ENCODE measurements at places on chromosomes 2 and 18.

DNA sequence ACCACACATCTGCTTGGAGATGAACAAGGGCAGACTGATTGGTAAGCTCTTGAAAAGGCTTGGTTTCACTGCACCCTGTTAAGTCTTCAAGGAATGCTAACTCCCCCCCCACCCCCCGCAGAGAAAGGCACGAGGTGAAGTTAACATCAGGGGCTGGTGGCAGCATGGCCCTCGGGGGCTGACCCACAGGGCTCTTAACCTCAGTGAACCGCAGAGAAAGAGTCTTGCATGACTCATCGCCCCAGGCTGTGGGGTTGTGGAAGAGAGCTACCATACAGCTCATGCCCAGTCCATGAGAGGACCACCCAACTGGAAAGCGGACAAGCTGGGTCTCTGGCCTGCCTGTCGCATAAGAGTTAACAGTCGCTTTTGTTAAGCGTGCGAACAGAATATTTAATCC lies 10.6 kb upstream of the CEP68 start:
- no peak for DNase-seq

DNA sequence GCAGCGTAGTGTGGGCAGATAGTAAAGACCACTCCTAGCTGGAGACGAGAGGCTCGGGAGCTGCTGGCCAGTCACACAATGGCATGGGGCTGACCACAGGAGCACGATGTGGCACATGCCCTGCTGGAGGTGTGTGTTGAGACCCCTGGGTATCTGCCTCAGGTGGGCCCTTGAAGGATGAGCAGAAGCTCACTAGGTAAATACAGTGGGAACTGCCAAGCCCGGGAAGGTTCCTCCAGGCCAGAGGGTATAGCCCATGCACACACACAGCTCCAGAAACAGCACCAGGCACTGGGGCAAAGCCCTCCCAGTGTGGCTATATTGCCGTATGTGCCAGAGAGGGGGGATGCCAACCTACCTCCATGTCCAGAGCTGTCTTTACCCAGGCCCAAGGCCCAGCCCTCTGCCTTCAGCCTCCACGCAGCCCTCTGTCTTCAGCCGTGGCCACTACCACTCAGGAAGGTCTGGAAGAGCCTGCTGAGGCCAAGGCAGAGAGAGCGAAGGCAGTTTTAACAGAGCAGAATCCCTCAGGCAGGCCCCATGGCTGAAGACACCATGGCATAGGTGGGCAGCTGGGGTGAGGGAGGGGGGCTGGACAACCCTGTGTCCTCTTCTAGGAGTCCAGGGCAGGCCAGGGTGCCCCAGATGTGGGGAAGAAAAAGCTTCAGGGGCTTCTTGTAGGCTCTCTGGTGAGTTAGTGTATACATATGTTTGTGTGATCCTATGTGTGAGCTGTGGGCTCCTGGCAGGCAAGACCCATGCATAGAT lies 7.0 kb upstream of the ARID5A start:
- DNase-seq = no peak

DNA sequence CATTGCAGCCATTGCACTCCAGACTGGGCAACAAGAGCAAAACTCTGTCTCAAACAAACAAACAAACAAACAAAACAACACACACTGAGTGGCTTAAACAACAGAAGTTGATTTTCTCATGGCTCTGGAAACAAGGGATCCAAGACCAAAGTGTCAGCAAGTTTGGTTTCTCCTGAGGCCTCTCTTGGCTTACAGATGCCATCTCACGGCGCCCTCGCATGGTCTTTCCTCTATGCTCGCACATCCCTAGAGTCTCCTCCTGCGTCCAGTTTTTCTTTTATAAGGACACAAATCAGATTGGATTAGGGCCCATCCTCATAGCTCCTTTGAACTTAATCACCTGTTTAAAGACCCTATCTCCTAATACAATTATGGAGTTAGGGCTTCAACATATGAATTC lies 133.4 kb upstream of the LRRTM1 start:
- no peak for DNase-seq

DNA sequence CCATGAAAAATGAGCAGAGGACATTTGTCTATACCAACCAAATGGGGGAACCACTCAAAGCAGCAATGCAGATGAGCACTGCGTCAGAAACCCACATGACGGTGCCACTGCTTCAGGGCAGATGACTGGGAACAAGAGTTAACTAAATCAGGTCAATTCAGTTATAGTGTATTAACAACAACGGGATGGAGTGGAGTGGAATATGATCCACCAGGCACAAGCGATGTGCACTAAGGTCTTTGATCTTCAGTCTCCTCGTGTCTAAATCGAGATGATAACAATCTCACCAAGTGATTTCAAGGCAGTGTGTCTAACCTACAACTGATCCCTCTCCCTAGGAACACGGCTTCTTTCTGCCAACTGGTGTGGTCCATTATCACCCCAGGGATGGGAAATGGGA lies 269.0 kb downstream of the RAD51AP2 start:
- DNase-seq = no peak

- DNase-seq = no peak
These were observed 180.7 kb upstream of the EPHA4 start for GRCh38 chr2:221752781-221753180.

GRCh38 chr18:27546991-27547390 lies 361.9 kb upstream of the CHST9 start:
- no peak for DNase-seq

DNA sequence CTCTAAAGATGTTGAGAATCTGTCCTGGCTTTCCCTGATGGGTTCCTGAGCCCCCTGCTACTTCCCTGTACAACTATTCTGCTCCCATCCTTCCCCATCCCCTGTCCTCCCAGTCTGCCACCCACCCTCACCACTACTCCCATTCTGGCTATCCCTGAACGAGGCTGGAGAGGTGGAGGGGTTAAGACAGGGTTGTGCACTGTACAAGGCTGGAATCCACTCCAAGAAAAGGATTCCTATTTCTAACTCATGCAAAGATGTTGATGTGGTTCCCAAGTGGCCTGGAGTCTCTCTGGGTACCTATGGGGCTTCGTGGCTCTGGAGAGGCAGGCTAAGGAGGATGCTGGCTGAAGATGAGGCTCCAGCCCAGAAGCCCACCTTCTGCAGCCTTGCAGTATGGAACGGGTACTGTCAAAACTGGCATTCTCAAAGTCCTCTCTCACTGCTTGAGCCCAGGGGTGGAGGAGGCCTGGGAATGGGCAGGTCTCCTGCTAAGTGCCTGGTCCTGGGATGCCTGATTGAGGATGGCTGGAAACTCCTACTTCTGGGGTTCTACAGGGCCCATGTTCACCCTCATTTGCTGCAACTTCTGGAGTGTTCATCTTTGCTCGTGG lies 1.3 kb upstream of the FEV start:
- no peak for DNase-seq

DNA sequence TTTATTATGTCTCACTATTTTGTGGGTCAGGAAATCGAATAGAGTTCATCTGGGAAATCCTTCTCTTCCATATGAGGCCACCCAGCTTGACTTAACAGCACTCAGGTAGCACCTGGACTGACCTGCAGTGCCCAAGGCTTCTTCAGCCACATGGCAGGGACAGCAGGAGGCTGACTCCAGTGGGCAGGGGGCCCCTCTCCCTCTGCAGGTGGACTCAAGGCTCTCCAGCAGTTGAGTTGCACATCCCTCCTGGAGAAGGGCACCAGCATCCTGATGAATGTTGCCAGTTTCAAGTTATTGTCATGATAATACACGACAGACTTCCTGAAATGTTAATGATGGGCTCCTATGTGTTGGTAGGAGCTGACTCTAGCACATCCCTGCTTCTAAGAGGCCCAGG lies 338.1 kb upstream of the RAB6C start:
- no peak for DNase-seq

- no peak for DNase-seq
These were observed 113.6 kb downstream of the ADCYAP1 start for GRCh38 chr18:1018181-1018681.

DNA sequence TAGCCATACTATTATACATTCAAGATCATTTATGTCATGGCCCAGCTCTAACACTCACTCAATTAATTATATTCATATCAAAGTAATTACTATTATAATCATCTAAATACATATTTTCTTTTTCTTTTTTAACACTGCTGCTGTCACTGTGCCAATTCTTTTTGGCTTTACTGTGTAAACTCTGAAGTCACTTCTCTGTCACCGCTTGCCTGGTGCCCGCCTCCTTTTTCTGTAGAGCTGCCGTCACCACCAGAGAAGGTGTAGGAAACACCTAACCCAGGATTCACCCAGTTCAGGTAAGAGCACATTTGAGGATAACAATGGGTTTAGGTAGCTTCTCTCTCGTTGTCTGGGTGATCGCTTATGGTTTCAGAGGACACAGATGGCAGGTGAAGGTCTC lies 93.3 kb downstream of the AOX1 start:
- DNase-seq = no peak

GRCh38 chr2:216838151-216838550 lies 21.7 kb downstream of the TNP1 start:
- DNase-seq = no peak

DNA sequence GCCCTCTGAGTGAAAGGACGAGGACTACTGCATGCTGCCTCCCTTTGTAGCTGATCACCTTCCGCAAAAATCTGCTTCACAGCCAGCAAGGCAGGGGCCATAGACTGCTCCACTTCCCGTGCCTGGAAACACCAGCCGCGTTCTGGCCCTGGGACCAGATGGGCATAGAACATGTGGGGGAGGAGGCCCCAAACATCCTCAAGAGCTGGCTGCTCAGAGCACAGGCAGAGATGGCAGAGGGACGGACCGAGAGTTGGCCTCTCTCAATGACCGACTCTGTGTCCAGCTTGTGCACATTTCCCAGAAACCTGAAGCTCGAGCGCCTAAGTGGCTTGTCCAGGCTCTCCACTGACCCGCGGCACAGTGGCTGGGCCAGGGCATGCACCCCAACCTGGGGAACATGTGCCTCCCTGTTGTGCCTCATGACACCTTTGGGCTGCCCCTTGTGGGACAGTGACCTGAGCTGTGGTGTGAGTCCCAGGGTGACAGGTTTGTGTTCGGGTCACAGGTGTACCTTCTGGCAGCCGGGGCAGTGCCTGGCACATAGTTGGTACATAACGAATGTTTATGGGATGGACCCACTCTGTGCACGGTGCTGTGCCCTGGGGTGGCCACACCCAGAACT lies 9.1 kb downstream of the KCNF1 start:
- no peak for DNase-seq

DNA sequence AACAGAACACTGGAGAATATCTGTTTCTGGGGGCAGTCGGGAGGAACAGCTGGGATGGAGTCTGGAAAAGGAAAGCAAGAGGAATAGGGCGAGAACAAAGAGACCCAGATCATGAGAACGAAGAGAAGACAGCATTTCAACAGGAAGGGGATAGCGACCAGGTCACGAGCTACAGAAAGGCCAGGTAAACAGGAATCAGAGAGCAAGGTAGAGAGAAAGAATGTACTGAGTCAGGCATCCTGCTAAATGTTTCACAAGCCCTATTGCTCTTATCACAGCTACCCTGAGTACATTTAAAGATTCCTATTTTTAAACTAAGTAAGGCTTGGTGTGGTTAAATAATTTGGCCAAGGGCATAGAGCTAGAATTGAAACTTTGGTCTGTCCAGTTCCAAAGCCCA lies 254.9 kb upstream of the RAB12 start:
- DNase-seq = no peak

DNA sequence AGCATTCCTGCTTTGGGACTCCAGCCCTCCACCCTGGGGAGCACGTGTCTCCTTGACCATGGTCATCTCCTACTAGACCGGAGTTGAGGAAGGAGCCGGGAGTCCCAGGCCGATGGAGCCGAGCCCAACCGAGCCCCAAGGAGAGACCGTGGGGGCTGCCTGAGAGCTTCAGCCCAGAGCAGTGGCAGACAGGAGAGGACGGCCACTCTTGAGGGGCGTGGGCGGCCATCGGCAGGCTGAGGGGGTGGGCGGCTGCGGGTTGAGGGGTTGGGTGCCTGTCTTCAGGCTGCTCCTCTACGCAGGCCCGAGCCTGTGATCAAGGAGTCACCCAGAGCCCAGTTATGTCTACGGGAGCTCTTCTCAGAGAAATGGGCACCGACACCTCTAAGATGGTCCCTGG lies 158.7 kb downstream of the PXDN start:
- no peak for DNase-seq

GRCh38 chr18:79393635-79394533 lies 1.8 kb upstream of the NFATC1 start:
- no peak for DNase-seq

GRCh38 chr18:24436939-24437338 lies 10.5 kb downstream of the IMPACT start:
- no peak for DNase-seq

DNA sequence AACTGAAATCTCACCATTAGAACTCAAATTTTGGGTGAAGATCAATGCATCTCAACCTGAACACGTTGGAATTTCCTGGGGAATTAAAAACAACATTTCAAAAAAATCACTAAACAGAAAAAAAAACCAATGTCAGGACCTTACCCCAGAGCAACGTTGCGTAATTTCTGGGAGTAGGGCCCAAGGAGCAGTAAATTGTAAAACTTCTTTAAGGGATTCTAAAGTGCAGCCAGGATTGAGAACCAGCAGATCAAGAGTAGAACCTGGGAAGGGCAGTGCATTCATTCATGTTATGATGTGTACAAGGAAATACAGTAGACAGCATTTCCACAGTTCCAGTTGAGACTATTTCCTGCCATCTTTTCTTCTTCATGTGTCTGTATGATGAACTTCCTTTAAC lies 56.9 kb downstream of the RHBDD1 start:
- DNase-seq = no peak

GRCh38 chr2:26305540-26305939 lies 40.4 kb upstream of the SELENOI start:
- no peak for DNase-seq

- no peak for DNase-seq
These were observed 200.8 kb downstream of the SLC8A1 start for GRCh38 chr2:40251137-40251536.

- DNase-seq = no peak
These were observed 33.7 kb upstream of the GPR17 start for GRCh38 chr2:127612111-127612822.

DNA sequence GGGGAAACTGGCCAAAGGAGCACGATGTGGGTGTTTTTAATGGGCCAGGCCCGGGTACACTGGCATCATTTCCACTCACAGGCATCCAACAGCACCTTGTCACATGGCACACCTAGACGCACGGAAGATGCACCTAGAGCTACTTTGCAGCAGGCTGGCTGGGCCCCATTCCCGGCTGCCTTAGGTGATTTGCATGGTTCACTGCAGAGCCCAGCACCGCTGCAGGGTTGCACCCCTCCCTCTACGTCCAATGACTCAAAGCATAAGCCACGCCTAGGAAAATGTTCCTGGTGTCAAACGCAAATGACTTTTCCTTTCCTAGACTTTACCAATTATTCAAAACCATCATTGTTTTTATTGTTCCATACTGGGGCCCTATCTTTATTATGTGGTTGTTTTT lies 222.9 kb downstream of the EIPR1 start:
- DNase-seq = no peak

DNA sequence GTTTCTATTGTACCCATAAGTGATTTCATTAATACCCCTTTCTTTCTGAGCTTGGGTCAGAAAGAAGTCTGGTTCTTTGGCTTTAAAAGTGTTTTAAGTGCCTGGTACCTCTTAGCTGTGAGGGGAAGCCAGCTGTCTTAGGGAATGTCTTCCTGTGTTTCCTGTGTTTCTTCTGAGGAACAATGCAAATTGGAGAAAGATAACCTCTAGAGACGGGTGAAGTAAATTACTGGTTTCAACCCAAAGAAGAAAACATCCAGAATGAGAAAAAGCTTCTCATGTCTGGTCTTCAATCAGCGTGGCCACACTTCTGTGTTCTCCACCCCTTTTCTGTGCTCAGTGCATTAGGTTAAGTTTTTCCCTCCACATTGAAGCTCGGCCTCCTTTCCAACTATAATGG lies 10.2 kb upstream of the CHN1 start:
- no peak for DNase-seq
